ENCODE measurements at places on chromosomes 13 and 19. TPM values are rescaled to one million over a fixed set of nuclear protein-coding genes. Genes with fewer than 3 reads are reported as not detected.

DNA sequence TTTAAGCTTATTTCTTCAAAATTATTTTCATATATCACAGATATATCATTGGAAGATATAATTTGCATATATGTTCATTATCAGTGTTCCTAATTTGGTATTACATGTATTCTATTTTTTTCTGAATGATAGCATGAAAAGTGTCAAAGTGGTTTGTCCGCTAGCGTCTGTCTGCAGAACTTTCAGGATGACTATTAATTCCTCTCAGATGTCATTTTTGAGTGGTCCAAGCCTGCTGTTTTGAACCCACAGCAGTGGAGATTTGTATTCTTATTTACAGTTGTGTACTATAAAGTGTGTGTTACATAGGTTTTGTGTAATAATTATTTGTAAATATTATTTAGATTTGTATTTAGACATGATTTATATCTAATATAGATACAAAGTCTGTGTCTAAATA is 8.5 kb downstream of the UTP14C start:
- H3K4me3 ChIP-seq, result no peak overlapping the region
- no peaks in the 10 kb centered on the region for H3K27me3 ChIP-seq
- DNase-seq, result no peak
- H3K4me1 ChIP-seq, result peaks cover 7% of the 10 kb centered on the region
- no peak overlapping the region for H3K27ac ChIP-seq

DNA sequence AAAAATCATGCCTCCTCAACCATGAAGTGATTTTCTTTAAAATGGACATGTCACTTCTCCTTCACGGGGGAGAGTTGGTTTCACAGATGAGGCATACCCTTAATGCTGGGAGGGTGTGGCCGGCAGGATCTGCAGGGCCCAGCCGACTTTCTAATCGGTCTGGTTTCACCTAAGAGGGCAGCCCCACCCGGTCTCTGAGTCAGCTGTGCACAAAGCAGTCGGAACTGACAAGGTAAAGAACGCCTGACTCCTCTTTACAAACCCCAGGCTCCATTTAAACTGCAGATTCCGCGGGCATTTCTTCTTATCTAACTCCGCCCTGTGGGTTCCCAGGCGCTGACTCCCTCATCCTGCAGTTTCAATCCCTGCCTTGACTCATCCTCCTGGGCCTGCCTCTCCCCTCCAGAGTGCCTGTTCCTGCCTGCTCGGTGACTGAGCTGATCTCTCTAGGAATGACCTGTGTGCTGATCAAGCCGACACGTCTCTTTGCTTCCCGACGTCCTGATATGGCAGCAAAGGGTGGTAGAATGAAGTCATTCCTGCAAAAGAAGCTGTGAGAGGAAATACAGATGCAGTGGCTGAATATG is 63.4 kb downstream of the EFNB2 start:
- H3K27ac ChIP-seq, result peak overlapping the region; percentile 44
- peak; percentile 41 for DNase-seq
- peaks cover 25% of the 10 kb centered on the region for H3K4me1 ChIP-seq
- H3K27me3 ChIP-seq, result peaks cover 6% of the 10 kb centered on the region
- H3K4me3 ChIP-seq, result peak overlapping the region; percentile 7

- H3K27ac ChIP-seq, result no peak overlapping the region
- no peaks in the 10 kb centered on the region for H3K27me3 ChIP-seq
- no peak overlapping the region for H3K4me3 ChIP-seq
- DNase-seq, result no peak
- no peaks in the 10 kb centered on the region for H3K36me3 ChIP-seq
These were observed 1573.3 kb downstream of the PCDH9 start for GRCh38 chr13:65656740-65657329.

- no peak overlapping the region for H3K27ac ChIP-seq
- no peaks in the 10 kb centered on the region for H3K27me3 ChIP-seq
- no peaks in the 10 kb centered on the region for H3K4me1 ChIP-seq
- no peak overlapping the region for H3K4me3 ChIP-seq
These were observed 83.6 kb downstream of the KDM4B start for GRCh38 chr19:5052515-5052914.

GRCh38 chr19:30870876-30871275 is 478.4 kb downstream of the TSHZ3 start:
- H3K27me3 ChIP-seq, result no peaks in the 10 kb centered on the region
- H3K36me3 ChIP-seq, result peaks cover 13% of the 10 kb centered on the region
- H3K4me3 ChIP-seq, result no peak overlapping the region
- no peak for DNase-seq

DNA sequence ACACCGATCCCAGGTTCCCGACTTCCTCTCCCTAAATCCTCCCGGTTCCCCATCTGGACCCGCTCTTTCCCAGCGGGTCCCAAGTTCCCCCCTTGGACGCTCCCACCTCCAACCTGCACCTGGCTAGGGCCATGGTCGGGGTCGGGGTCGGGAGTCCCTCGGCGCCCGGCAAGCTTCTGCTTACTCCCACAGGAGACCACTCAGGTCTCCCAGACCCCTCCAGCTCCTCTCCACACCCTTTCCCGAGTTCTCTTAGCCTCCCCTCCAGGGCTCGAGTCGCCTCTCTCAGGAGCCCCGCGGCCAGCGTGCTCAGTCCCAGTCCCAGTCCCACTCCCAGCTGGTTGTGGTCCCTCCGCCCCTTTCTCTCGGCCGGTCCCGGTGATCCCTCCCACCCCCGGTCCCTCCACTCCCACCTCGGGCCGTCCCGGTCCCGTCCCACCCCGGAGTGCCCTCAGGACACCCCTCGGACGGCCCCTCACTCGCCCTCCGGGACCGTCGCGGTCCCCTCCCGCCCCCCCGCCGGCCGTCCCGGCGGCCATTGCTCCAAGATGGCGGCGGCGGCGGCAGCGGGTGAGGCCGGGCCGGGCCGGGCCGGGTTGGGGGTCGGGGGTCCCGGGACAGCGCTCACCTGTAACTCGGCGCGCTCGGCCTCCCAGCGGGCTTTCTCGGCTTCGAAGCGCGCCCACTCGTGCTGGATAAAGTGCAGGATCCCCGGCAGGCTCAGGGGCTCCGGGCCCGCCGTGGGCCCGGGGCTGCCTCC is at the start of gene FKRP:
Gene FKRP (plus strand): TSS at position 537 of the 760 bp plus-strand sequence. CDS start 9,394 bp downstream, outside the sequence.
- DNase-seq, result peak; percentile 47
- H3K27ac ChIP-seq, result peak within 1 kb of the TSS; percentile 84
- no peaks in the 10 kb centered on the region for H3K27me3 ChIP-seq
- H3K4me1 ChIP-seq, result peaks cover 46% of the 10 kb centered on the region
- H3K4me3 ChIP-seq, result peak within 1 kb of the TSS; percentile 96
- H3K36me3 ChIP-seq, result peaks cover 4% of the 10 kb centered on the region

GRCh38 chr13:112325142-112325808 is 50.9 kb upstream of the SPACA7 start:
- peaks cover 5% of the 10 kb centered on the region for H3K4me1 ChIP-seq
- H3K4me3 ChIP-seq, result no peak overlapping the region
- no peaks in the 10 kb centered on the region for H3K36me3 ChIP-seq
- H3K27ac ChIP-seq, result no peak overlapping the region

GRCh38 chr19:42143341-42144234 is 11.3 kb upstream of the POU2F2 start:
- H3K4me3 ChIP-seq, result no peak overlapping the region
- H3K4me1 ChIP-seq, result no peaks in the 10 kb centered on the region
- no peaks in the 10 kb centered on the region for H3K36me3 ChIP-seq
- H3K27ac ChIP-seq, result no peak overlapping the region
- H3K27me3 ChIP-seq, result peaks cover 22% of the 10 kb centered on the region
- peak; percentile 83 for DNase-seq

DNA sequence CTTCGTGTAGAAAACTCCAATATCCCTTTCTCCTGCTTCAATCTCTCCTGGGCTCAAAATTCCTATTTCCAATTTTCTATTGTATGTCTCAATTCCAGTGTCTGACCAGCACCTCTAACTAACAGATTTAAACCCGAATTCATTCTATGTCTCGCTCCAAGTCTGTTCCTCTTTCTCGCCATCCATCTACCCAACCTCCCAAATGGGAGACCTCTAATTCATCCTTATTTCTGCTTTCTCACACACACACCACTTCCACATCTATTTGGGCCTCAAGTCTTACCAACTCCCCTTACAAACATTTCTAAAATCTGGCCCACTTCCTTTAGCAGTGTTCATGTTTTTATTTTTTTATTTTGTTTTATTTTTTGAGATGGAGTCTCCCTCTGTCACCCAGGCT is 53.3 kb downstream of the MBD3L2B start:
- no peak overlapping the region for H3K27ac ChIP-seq
- no peaks in the 10 kb centered on the region for H3K4me1 ChIP-seq
- no peak overlapping the region for H3K4me3 ChIP-seq
- peaks cover 8% of the 10 kb centered on the region for H3K27me3 ChIP-seq
- peaks cover 48% of the 10 kb centered on the region for H3K36me3 ChIP-seq

- H3K27ac ChIP-seq, result no peak overlapping the region
- DNase-seq, result no peak
- 0 out of 2 replicates have a peak, but pooled peaks cover 4% of the 10 kb centered on the region for H3K4me1 ChIP-seq
- H3K4me3 ChIP-seq, result no peak overlapping the region
- peaks cover 42% of the 10 kb centered on the region for H3K27me3 ChIP-seq
These were observed 29.9 kb upstream of the FAM124A start for GRCh38 chr13:51192348-51192747.

DNA sequence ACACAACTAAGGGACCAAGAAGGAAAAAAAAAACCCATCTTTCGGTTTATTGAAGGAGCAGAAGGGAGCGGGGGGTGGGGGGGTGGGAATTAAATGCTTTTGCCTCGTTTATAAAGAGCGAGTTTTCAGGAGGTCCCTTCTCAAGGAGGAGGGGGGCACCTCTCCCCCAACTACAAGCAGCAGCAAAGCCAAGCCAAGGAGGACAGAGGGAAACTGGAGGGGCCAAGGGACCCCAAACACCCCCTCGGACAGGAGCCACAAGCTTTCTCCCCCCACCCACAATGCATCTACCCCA is 2.4 kb downstream of the IRF2BP1 start:
- peak overlapping the region; percentile 76 for H3K4me3 ChIP-seq
- DNase-seq, result no peak
- peak overlapping the region; percentile 98 for H3K27ac ChIP-seq
- H3K27me3 ChIP-seq, result no peaks in the 10 kb centered on the region
- no peaks in the 10 kb centered on the region for H3K36me3 ChIP-seq

DNA sequence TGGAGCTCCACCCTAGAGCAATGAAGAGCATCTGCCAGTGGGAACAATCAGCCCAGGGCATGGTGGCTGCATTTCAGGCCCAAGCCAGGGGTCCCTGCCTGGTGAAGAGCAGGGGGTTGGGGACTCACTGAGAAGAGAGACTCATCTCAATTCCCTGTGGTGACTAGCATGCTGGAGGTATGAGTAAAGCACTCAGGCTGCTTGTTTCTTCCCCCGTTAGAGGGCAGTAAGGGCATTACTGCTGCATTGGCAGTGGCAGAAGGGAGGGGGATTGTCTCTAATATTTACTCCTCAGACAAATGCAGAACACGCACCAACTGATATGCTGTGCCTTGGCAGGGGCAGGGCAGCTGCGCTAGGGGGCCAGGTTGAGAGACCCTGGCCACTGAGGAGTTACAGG is 329.1 kb downstream of the SLITRK5 start:
- no peak overlapping the region for H3K4me3 ChIP-seq
- H3K36me3 ChIP-seq, result peaks cover 11% of the 10 kb centered on the region
- no peaks in the 10 kb centered on the region for H3K27me3 ChIP-seq

GRCh38 chr13:45280011-45280410 is 61.0 kb downstream of the TPT1 start:
- H3K4me1 ChIP-seq, result peaks cover 6% of the 10 kb centered on the region
- no peak overlapping the region for H3K4me3 ChIP-seq
- peak overlapping the region; percentile 58 for H3K27ac ChIP-seq
- no peak for DNase-seq
- no peaks in the 10 kb centered on the region for H3K27me3 ChIP-seq

DNA sequence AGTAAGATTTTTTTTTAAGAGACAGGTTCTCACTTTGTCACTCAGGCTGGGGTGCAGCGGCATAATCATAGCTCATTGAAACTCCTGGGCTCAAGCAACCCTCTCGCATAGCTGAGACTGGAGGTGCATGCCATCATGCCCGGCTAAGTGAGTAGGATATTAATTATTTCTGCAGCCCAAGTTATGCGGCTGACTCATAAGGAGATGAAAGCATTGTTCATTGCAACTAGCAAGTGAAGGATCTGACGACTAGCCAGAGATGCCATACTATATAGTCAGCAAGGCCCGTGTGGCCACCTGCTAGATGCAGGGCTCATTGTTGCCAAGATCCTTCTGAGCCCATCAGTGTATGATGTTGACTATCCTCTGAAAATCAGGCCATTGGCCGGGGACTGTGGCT is 45.2 kb downstream of the ABCC4 start:
- no peaks in the 10 kb centered on the region for H3K36me3 ChIP-seq
- DNase-seq, result no peak
- H3K4me1 ChIP-seq, result no peaks in the 10 kb centered on the region
- no peaks in the 10 kb centered on the region for H3K27me3 ChIP-seq

GRCh38 chr19:10896851-10897526 is 25.6 kb downstream of the CARM1 start:
- no peak for DNase-seq
- peak overlapping the region; percentile 91 for H3K27ac ChIP-seq
- H3K36me3 ChIP-seq, result no peaks in the 10 kb centered on the region
- peaks cover 38% of the 10 kb centered on the region for H3K4me1 ChIP-seq

DNA sequence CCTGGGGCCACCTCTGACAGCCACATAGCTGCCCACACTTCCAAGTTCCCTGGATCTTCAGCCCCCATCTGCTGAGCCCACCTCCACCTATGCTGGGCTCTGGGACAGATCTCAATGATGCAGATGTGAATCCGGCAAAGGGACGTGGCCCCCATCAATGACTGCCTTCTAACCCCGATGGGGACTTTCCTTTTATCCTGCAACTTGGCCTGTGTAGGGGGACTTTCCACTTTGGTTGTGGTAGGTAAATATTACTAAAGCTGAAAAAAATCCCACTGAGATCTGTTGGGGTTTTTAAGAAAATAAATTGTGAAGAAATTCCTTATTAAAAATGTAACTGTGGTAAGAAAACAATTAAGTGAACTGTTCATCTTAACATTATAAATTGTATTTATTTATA is 20.8 kb upstream of the ASPDH start:
- H3K4me3 ChIP-seq, result no peak overlapping the region
- H3K27me3 ChIP-seq, result peaks cover 19% of the 10 kb centered on the region
- no peak for DNase-seq
- no peak overlapping the region for H3K27ac ChIP-seq
- 0 out of 2 replicates have a peak, but pooled peaks cover 2% of the 10 kb centered on the region for H3K4me1 ChIP-seq
- H3K36me3 ChIP-seq, result peaks cover 16% of the 10 kb centered on the region

DNA sequence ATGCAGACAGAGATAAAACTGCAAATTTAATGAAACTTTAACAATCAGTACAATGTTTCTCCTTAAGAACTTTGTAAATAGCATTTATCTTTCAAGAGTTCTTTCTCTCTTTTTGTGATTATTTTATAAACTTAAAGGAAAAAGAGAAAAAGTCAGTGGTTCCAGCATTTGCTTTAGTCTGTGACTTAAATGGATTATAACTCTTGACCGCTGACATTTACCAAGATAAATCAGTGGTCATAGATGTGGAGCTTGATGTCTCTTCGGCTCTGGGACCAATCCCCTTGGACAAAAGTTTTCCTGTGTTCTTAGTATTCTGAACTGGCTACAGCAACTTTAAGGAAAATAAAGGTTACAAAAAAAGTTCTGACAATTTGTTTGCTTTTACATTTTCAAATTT is 162.6 kb downstream of the TM9SF2 start:
- peaks cover 69% of the 10 kb centered on the region for H3K4me1 ChIP-seq
- H3K27ac ChIP-seq, result no peak overlapping the region
- no peak for DNase-seq
- no peaks in the 10 kb centered on the region for H3K27me3 ChIP-seq
- no peak overlapping the region for H3K4me3 ChIP-seq

- H3K27me3 ChIP-seq, result peaks cover 9% of the 10 kb centered on the region
- no peak overlapping the region for H3K4me3 ChIP-seq
- no peak overlapping the region for H3K27ac ChIP-seq
- H3K36me3 ChIP-seq, result no peaks in the 10 kb centered on the region
These were observed 20.7 kb upstream of the NLRP12 start for GRCh38 chr19:53844849-53845246.

USE1 gene
- 14.2 TPM for total RNA-seq

LYPD3 gene
- total RNA-seq, result 3.1 TPM

ACP7 gene
- 0.11 TPM for total RNA-seq

CLDN10 gene
- 29.6 TPM for total RNA-seq

SLC44A2 gene
- total RNA-seq, result 109 TPM

CFAP97D2 gene
- total RNA-seq, result not detected

KLK14 gene
- total RNA-seq, result 1.1 TPM
